ENCODE measurements at places on chromosomes 3 and 15. TPM values are rescaled to one million over a fixed set of nuclear protein-coding genes. Genes with fewer than 3 reads are reported as not detected.

IL17RB gene
- not detected for total RNA-seq

SLC2A2 gene
- not detected for total RNA-seq

TICRR gene
- total RNA-seq = 0.33 TPM

EXD1 gene
- not detected for total RNA-seq

OXNAD1 gene
- 15.7 TPM for total RNA-seq

ABI3BP gene
- total RNA-seq = 108 TPM

Measured in fibroblast of the aortic adventitia (primary cell).